ENCODE measurements at places on chromosomes 16 and 17.

DNA sequence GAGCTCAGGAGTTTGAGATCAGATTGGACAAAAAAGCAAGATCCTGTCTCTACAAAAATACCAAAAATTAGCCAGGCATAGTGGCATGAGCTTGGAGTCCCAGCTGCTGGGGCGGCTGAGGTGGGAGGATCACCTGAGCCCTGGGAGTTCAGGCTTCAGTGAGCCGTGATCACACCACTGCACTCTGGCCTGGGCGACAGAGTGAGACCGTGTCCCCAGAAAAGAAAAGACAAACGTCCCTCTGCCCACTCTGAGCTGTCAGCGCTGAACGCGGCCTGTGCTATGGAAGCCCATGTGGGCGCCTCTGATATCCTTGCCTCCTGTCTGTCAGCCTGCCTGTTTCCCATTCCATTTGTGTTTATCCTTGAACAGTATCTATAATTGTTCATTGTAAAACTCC is 50.7 kb downstream of the FOXK2 start:
- no peak for DNase-seq

DNA sequence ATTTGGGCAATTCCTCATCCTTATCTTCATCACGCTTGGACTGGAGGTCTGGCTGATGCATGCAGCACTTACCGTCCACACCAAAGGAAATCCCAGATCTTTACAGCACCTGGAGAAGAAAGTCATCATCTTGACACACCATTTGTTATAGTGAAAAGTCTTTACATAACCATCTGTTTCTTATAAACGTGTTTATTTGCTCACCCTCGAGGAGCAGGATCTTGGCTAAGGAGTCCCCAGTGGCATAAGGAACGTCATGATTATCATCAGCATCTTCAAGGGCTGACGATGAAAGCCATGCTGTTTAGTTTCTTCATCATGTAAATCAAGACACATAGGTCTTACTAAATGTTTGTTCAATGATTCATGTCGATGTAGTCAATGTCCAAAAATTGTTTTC is 248.8 kb upstream of the ELAC2 start:
- no peak for DNase-seq

- DNase-seq = no peak
Observed at GRCh38 chr17:27562777-27563455, 68.1 kb upstream of the LGALS9 start.

GRCh38 chr17:37820313-37820994 is 75.6 kb upstream of the HNF1B start:
- no peak for DNase-seq

GRCh38 chr16:66383551-66383950 is 17.1 kb downstream of the CDH5 start:
- DNase-seq = no peak

- DNase-seq = no peak
Observed at GRCh38 chr17:68749349-68750207, 148.4 kb upstream of the FAM20A start.

DNA sequence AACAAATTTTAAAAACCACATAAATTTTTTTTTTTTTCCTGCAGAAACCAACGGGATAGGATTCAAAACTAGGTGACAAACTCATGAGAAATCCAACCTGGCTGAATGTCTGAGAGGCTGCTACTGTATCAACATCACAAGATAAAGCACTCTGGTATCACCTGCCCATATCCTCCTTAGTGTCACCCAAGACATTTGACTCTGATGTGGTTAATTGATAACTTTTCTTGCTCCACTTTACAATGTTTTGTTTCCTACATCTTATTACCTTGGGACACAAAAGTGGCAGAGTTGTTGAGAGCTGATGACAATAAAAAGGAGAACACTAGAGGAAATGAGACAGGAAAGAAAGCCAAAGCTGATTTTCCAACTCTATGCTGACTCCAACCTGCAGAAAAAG is 4.0 kb upstream of the FBXL20 start:
- DNase-seq = no peak

GRCh38 chr17:32660496-32660985 is 173.7 kb downstream of the CDK5R1 start:
- DNase-seq = no peak

Measured in hematopoietic multipotent progenitor cell treated with erythropoietin and hydrocortisone succinate and interleukin-3 and kit ligand, for 8 days (in vitro differentiated cells).